Stimulated activated CD4-positive, alpha-beta T cell treated with anti-CD3 and anti-CD28 coated beads, Interleukin-2, amount 100 ng/mL, for 24 hours (primary cell): ENCODE measurements at places on chromosomes 16 and 17.

GRCh38 chr16:26642047-26642664 is 424.6 kb upstream of the C16orf82 start:
- no peak for DNase-seq

DNA sequence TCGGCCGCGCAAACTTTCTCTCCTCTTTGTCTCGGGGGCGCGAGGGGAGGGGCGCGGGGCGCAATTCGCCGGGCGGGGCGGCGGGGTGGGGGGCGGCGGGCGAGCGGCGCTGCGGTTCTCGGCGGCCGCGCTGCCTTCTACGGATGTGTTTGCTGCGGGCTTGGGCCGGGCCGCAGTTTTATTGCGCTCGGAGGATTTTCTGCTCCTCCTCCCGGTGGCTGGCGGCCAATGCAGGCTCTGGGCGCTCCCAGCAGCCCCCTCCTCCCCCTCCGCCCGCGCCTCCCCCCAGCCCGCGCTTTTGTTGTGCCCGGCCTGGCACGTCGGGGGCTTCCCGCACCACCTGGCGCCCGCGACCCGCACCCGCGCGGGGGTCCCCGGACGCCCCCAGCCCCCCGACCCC is at the start of gene TIMP2:
TIMP2 (minus strand) TSS at position 154 of the 400 bp plus-strand sequence. CDS start 299 bp downstream, outside the sequence.
- DNase-seq: peak; percentile 71

DNA sequence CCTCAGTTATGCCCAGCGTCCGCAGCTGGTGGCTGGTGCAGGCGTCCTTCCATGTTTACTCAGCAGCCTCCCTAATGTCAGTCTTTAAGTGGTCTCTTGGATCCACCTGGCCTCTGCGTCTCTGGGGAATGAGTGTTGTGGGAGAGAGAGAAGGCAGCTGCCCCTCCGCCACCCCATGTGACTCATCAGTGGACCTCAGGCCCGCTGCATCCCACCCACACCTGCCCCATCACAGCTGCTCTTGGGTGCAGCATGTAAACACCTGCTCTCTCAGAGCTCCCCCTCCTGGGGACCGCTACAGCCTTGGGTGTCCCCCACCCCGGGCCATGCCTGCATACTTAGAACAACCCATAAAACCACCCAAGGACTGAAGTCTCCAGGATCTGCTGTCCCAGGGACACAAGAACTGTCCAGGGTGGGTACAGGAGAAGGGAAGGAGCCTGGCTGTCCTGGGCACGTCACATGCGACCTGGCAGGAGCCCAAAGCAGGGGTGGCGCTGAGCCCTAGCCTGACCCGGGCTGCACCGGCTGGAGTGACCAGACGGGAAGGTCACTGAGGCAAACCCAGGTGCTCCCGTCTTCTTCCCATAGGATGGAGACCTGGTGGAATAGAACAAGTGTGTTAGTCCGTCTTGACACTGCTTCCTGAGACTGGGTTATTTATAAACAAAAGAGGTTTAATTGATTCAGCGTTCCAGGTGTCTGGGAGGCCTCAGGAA is 4.2 kb downstream of the C16orf90 start:
- DNase-seq: no peak

DNA sequence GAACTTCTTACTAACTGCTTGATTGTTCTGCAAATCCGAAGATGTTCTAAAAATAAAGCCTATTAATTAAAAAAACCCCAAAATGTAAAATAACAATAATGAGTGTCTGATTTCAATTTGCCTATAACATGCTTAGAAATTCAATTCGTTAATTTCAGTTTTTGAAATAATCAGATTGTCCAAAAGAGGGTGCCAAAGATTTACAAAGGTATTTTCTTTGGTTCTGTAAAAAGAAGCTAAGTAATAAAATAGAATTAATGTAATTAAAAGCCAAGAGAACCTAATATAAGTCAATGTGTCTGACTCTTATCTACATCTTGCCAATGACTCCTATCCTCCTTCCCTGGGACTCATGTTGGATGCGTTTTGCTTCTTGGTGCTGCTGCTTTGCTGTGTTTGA is 75.0 kb upstream of the CPHXL start:
- no peak for DNase-seq

GRCh38 chr17:27455236-27455913 is 873 bp upstream of the KSR1 start:
- no peak for DNase-seq

DNA sequence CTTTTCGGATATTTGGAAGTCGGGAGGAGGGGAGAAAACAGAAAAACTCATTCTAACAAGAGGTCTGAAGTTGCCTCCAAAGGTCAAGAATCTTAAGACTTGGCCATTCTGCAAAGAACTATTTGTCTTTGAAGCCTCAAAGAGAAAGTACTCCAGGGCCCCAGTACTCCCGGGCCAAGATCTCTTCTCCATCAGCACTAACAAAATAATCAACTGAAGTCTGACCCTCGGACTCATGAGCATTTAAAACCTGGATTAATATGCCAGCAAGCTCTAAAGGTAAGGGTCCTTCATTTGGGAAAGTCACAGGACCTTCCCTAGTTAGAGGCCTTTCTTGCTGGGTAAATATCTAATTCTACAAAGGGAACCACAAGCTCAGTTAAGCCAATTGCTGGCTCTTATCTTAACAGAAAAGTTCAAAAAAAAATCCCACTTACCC is 4.5 kb downstream of the AXIN2 start:
- DNase-seq: no peak

DNA sequence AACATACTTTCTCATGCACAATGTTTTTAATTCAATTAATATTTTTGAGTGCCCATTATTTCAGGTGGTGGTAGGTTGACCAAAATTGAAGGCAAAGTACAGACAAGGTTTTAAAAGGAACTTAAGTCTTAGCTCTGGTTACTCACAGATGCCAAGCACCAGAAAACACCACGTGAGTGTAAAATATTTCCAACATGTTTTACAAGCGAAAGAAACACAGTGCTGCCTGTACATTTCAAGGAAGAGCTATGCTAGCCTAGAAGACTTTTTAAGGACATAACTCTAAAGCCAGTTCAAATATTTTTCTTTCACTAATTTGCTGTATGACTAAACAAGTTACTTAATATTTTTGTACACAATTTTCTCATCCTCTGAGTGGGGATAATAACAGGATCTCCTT is 736.4 kb upstream of the GOT2 start:
- DNase-seq: no peak

DNA sequence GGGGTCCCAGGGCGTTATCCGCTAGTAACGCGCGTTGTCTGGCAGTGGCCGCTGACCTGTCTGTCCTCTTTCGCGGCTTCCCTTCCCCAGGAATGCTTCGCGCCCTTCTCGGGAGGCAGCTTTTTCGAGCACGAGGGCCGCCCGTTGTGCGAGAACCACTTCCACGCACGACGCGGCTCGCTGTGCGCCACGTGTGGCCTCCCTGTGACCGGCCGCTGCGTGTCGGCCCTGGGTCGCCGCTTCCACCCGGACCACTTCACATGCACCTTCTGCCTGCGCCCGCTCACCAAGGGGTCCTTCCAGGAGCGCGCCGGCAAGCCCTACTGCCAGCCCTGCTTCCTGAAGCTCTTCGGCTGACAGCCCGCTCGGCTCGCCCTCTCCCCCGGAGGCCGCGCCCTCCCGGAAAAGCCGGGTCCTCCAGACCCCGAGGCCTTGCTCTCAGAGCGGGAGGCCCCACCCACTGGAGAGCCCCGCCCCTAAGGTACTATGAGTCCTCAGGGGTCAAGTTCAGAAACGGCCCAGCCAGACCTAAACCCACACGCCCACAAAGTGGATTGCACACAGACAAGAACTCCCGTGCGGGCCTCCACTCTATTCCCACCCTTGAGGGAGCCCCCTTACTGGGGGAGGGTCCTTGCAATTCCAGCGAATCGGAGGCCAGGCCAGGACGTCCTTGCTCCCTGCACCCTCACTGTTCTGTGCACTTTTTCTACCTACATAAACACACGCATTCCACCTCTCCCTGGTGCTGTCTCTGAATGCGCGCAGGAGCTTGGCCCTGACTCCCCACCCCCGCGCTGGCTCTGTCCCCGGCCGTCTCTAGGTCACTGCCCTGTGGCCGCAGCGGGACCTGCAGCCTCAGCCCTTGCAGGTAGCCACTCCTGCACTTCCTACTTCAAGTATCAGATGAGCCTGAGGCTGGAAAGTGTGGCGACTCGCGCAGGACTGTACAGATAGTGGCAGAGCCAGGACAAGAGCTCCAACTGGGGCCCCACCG is 5.4 kb upstream of the SLC5A2 start:
- peak; percentile 53 for DNase-seq

GRCh38 chr16:78170494-78170933 is 71.1 kb downstream of the WWOX start:
- DNase-seq: no peak

DNA sequence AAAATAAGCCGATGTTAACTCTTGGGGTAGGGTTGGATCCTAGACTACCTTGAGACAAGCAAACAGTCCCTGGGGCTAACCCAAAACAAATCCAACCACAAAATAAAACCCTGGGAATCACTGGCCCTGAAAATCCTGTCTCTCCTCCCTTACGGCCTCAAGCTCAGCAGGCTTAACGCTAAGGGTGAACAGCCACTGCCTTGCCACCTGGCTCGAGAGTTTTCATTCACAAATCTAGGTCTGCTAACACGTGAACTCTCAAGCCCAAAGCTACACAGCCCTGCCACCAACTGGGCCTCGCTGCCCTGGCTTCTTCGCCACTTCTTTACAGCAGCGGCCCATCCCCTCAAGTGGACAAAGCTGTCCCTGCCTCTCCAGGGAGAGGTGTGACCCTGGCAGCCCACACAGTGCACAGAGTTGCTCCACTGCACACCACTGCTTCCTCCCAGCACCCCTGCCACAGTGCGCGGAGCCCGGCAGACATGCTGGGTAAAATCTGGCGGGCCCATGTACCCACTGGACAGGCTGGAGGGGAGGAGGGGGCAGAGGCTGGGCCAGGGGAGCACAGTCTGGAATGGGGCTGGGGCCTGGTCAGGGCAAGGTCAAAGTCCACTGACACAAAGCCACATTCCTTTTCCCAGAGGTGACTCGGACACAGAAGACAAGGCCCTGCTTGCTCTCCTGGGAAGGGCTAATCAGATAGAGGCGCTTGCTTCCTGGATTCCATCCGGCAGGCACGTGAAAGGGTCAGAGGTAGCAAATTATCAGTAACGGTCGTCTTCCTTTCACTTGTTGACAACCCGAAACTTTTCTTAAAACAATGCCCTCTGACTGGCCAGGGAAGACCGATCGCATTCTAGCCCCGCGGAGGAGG is 996 bp downstream of the PCYT2 start:
- no peak for DNase-seq

GRCh38 chr16:79390481-79391051 is 210.0 kb downstream of the MAF start:
- DNase-seq: no peak

GRCh38 chr16:49271363-49271762 is 10.3 kb downstream of the CBLN1 start:
- DNase-seq: no peak

- no peak for DNase-seq
Observed at GRCh38 chr16:79287424-79287917, 313.1 kb downstream of the MAF start.

GRCh38 chr17:57264776-57265175 is 8.5 kb downstream of the MSI2 start:
- DNase-seq: no peak

GRCh38 chr16:48091117-48091516 is 64.7 kb downstream of the ABCC12 start:
- no peak for DNase-seq

- DNase-seq: no peak
Observed at GRCh38 chr16:67301080-67301782, 21.9 kb downstream of the PLEKHG4 start.
